Brain (organoid and tissue), 16 donors: ENCODE measurements at places on chromosomes 2 and 18. TPM values are rescaled to one million over a fixed set of nuclear protein-coding genes. Genes with fewer than 3 reads are reported as not detected.

The ATP5F1A gene
- 429 TPM for polyA plus RNA-seq

The ACVR1C gene
- 0.34 TPM for polyA plus RNA-seq

The ARHGAP25 gene
- polyA plus RNA-seq: 4.9 TPM

The CTDP1 gene
- polyA plus RNA-seq: 13.1 TPM
